ENCODE measurements at places on chromosomes 2 and 18.
A peak's percentile ranks its signal among the peaks of the same experiment; 100 is the strongest.

GRCh38 chr2:235319095-235319494 is 174.7 kb upstream of the AGAP1 start:
- no peaks in the 10 kb centered on the region for H3K4me1 ChIP-seq
- no peak for DNase-seq
- H3K27me3 ChIP-seq, result peaks cover 12% of the 10 kb centered on the region

DNA sequence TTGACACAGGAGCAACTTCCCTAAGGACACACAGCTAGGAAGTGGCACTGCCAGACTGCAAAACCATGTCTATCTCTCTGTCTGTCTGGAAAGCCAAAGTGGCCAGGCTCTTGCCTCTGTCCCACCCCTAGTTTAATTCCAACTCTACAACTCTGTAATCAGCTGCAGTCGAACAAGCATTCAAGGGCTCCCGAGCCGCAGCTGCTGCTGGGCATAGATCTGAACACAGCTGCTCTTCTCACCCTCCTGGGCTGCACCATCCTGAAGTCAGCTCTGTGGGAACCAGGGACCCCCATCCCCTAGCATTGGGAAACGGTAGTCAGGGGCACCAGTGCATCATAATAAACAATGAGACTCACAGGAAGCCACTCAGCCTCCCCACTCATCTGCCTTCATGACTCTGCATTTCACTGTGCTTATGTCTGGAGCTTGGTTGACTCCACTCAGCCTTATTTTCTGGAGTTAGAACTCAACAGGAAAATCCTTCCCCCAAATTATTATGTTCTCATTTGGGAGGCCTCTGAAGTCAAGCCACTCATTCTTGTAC is 44.4 kb upstream of the TMEM163 start:
- peak overlapping the region; percentile 54 for H3K27ac ChIP-seq
- no peaks in the 10 kb centered on the region for H3K4me1 ChIP-seq
- no peak for DNase-seq
- no peaks in the 10 kb centered on the region for H3K36me3 ChIP-seq
- H3K4me3 ChIP-seq, result no peak overlapping the region

DNA sequence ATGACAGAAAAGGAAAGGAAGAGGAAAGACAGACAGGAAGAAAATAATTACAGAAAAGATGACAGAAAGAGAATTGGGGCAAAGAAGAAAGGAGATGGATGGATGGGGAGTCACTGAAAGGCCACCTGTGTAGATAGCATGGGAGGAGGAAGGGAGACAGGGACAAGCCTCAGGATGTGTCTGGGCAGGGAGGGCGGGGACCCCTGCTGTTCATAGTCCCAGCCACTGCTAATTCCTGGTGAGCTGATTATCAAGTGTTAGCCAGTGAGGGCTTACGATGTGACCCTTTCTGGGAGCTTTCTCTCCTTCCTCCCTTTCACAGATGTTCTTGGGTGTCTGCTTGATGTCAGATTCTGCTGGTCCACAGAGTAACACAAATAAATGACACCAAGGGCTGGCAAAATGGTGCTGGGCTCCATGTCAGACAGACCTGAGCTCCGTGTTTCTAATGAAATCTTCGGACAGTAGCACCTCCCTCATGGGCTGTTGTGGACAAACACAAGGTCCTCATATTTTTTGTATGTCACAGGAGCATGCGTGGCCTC is 13.6 kb downstream of the FHOD3 start:
- no peaks in the 10 kb centered on the region for H3K4me1 ChIP-seq
- no peak overlapping the region for H3K4me3 ChIP-seq
- H3K27me3 ChIP-seq, result peaks cover 39% of the 10 kb centered on the region
- DNase-seq, result no peak

GRCh38 chr2:230794497-230794896 is 70.2 kb upstream of the ITM2C start:
- DNase-seq, result no peak
- H3K36me3 ChIP-seq, result peaks cover 23% of the 10 kb centered on the region
- peak overlapping the region; percentile 74 for H3K4me3 ChIP-seq
- H3K27me3 ChIP-seq, result no peaks in the 10 kb centered on the region
- H3K4me1 ChIP-seq, result peaks cover 9% of the 10 kb centered on the region
- peak overlapping the region; percentile 96 for H3K27ac ChIP-seq

DNA sequence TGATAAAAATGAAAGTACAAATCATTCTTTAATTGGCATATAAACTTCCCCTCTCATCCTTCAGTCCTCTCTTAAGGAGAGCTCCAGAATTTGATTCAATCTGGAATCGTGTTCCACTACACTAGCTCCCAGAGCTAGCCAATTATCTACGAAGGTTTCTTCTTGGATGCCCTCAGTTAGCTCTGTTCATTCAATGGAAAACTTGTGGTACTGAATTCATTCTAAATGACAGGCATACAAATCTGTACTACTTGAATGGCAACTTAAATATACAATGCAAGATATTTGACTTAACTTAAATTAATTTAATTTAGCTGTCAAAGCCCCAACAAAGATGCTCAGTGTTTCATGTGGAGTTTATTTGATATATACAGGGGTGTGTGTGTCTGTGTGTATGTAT is 1474.2 kb upstream of the CELF4 start:
- no peak overlapping the region for H3K27ac ChIP-seq
- no peaks in the 10 kb centered on the region for H3K36me3 ChIP-seq
- DNase-seq, result no peak
- no peaks in the 10 kb centered on the region for H3K27me3 ChIP-seq
- no peaks in the 10 kb centered on the region for H3K4me1 ChIP-seq

GRCh38 chr2:134677856-134678756 is 40.7 kb downstream of the TMEM163 start:
- H3K4me1 ChIP-seq, result peaks cover 50% of the 10 kb centered on the region
- H3K36me3 ChIP-seq, result no peaks in the 10 kb centered on the region
- no peak overlapping the region for H3K4me3 ChIP-seq
- DNase-seq, result no peak
- H3K27ac ChIP-seq, result no peak overlapping the region

DNA sequence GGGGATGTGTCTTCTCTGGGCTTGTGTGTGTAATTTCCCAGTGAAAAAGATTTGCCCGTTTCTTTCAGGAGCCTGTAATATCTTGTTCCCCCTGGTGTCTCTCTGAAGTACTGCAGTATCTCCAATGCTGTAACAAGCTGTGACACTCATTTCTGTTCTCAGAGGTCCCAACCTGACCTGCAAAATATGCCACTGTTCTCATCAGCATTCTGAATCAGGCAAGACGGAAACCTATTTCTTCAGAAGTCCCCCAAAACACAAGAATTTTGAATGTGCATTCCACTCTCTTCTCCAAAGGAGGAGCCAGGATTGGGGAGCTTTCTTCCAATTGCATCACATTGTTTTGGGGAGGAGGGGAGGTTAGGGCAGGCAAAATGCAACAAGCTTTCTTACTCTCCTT is 77.0 kb upstream of the CNGA3 start:
- peak; percentile 35 for DNase-seq
- no peak overlapping the region for H3K4me3 ChIP-seq
- peaks cover 15% of the 10 kb centered on the region for H3K36me3 ChIP-seq
- H3K27me3 ChIP-seq, result peaks cover 18% of the 10 kb centered on the region

DNA sequence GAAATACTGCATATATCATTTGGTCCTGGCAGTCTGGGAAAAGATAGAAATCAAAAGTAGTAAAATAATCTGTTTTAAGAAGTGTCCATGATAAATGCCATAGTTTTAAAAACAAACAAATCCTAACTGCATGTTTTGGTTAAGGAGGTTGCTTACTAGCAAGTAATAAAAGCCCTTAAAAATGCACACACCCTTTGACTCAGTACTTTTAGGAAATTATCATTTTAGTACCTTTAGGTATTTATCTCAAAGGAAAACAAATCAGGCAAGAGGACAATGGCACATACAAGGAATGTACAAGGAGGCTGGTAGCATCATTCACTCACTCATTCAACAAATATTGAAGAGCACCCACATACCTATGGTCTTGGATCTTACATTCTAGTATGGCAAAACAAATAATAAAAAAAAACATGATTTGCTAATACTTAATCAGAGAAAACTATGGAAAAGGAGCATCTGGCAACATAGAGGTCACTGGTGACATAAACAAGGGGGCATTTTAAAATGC is 67.6 kb downstream of the OLA1 start:
- H3K36me3 ChIP-seq, result peaks cover under 1% of the 10 kb centered on the region
- no peaks in the 10 kb centered on the region for H3K27me3 ChIP-seq
- H3K4me1 ChIP-seq, result peaks cover 10% of the 10 kb centered on the region
- no peak overlapping the region for H3K4me3 ChIP-seq
- no peak for DNase-seq

GRCh38 chr2:20212459-20212870 is 12.5 kb downstream of the SDC1 start:
- H3K27me3 ChIP-seq, result no peaks in the 10 kb centered on the region
- H3K4me3 ChIP-seq, result no peak overlapping the region
- DNase-seq, result no peak
- no peaks in the 10 kb centered on the region for H3K36me3 ChIP-seq

- H3K4me3 ChIP-seq, result no peak overlapping the region
- no peak for DNase-seq
- H3K27ac ChIP-seq, result no peak overlapping the region
Measured at GRCh38 chr2:64716569-64716968, 62.9 kb upstream of the SERTAD2 start.

- H3K27me3 ChIP-seq, result no peaks in the 10 kb centered on the region
- no peak overlapping the region for H3K27ac ChIP-seq
- DNase-seq, result no peak
- H3K36me3 ChIP-seq, result no peaks in the 10 kb centered on the region
- peaks cover 79% of the 10 kb centered on the region for H3K4me1 ChIP-seq
Measured at GRCh38 chr2:224973112-224974016, 68.9 kb downstream of the DOCK10 start.

DNA sequence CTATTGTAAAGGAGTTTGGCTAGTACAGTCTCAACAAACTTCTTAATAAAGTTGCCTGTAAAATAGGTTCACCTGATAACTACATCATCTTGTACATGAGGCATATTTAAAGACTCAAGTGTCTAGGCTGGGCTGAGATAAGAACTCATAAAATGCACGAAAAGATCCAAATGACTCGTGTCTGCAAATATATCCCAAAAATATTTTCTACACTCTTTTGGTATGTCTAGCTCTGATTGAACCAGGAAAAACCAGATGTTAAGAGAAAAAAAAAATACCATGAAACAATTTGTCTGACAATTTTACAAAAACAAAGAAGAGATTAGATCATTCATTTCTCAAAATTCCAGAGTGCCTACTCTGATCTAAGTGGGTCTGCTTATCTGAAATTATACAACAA is 166.9 kb upstream of the OSR1 start:
- H3K4me1 ChIP-seq, result no peaks in the 10 kb centered on the region
- no peak for DNase-seq
- no peak overlapping the region for H3K4me3 ChIP-seq
- H3K27me3 ChIP-seq, result no peaks in the 10 kb centered on the region
- no peaks in the 10 kb centered on the region for H3K36me3 ChIP-seq

DNA sequence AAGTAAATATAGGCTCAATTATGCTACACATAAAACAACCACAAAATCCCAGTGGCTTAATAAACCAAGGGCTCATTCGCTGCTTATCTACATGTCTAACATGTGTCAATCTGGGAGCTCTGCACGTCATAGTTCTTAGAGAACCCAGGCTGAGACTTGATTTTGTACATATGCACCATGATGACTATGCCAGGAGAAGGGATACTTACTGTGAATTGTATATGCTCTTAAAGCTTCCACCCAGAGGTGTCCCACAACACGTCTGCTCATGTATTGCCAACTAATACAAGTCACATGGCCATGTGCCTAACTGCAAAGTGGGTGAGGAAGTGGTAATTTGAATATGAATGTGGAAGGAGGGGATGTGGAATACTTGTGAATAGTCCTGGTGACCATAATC is 262.1 kb downstream of the CPS1 start:
- H3K36me3 ChIP-seq, result no peaks in the 10 kb centered on the region
- DNase-seq, result no peak
- H3K4me3 ChIP-seq, result no peak overlapping the region
- no peaks in the 10 kb centered on the region for H3K27me3 ChIP-seq

- H3K27ac ChIP-seq, result no peak overlapping the region
- peaks cover 72% of the 10 kb centered on the region for H3K27me3 ChIP-seq
- no peaks in the 10 kb centered on the region for H3K4me1 ChIP-seq
Measured at GRCh38 chr2:98177286-98177685, 90.3 kb downstream of the VWA3B start.

DNA sequence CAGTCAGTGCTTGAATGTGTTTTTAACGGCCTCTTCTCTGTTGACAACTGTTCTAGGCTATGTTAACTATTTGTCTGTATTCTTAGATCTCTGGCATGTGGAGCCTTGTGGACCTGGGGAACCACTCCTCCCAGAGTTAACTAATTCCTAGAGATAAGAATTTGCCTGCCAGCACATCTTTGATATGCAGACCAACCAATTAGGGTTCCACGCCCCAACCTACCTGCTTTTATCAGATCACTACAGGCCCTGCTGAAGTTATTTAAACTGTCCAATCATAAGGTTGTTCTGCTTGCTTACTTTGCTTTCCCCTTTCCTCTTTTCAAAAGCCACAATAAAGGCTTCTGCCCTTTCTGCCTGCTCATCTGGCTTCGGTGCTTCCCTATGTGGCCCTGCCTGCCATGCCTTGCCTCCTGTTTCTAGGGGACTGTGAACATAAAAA is 8.5 kb upstream of the CYBRD1 start:
- H3K36me3 ChIP-seq, result no peaks in the 10 kb centered on the region
- H3K27ac ChIP-seq, result no peak overlapping the region
- no peak overlapping the region for H3K4me3 ChIP-seq
- DNase-seq, result no peak

DNA sequence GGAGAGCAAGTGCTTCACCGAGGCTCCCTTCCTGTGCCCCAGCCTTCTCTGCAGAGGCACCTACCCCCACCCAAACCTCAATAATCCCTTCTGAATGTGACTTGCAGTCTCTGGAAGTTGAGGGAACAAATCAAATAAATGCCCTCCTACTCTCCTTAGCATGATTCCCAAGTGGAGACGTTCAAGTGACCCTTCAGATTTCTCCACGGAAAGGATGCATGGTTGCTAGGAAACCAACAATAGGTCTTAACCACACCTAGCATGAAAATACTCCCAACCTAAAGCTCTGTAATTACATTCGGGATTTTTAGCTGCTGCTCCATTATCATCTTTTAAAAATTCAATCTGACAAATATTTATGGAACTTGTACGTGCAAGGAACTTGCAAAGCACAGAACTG is 50.2 kb upstream of the CABLES1 start:
- no peak overlapping the region for H3K4me3 ChIP-seq

GRCh38 chr2:168997794-168998193 is 33.3 kb downstream of the ABCB11 start:
- no peak overlapping the region for H3K4me3 ChIP-seq
- no peak overlapping the region for H3K27ac ChIP-seq
- H3K27me3 ChIP-seq, result peaks cover 5% of the 10 kb centered on the region
- H3K4me1 ChIP-seq, result peaks cover 14% of the 10 kb centered on the region

DNA sequence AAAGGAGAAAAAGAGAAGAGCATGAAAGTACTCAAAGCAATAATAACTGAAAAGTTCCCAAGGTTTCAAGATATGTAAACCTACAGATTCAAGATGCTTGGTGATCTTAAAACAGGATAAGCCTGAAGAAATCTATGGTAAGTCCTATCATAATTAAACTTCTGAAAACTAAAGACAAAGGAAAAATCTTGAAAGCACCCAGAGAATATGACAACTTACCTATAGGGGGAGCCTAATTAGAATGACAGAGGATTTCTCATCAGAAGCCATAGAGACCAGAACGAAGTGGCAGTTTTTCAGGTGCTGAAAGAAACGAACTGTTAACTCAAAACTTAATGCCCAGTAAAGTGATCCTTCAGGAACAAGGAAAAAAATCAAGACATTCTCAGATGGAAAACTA is 59.7 kb downstream of the XDH start:
- no peak for DNase-seq
- peaks cover 45% of the 10 kb centered on the region for H3K27me3 ChIP-seq
- H3K27ac ChIP-seq, result no peak overlapping the region
- no peaks in the 10 kb centered on the region for H3K36me3 ChIP-seq
- H3K4me3 ChIP-seq, result no peak overlapping the region

All from activated T-cell treated with anti-CD3 and anti-CD28 coated beads, Interleukin-2, amount 50 U/mL, for 72 hours (primary cell).